GM23338 (cell line): ENCODE measurements at places on chromosomes 7 and 10. TPM values are rescaled to one million over a fixed set of nuclear protein-coding genes. Genes with fewer than 3 reads are reported as not detected.

DNA sequence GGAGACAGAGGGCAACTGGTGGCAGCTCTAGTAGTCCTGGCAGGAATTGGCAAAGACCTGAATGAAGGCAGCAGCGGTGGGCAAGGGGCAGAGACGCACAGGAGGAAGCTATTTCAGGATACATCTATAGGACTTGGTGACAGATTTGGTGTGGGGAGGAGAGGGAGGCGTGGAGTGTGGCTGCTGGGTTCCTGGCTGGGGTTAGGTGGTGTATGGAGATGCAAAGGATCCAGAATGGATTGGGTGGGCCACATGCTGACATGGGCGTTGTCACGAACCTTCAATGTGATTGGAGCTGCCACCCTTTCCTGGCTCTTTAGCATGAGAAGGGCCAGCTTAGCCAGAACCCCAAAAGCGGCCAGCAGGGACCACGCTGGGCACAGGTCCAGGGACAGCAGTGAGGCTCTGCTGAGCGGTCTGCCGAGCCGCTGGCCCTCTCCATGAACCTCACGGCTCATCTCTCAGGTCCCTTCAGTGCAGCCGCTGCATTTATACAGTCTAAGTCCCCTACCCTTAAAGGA lies 10.2 kb upstream of the ADCY1 start:
- no peak for DNase-seq

DNA sequence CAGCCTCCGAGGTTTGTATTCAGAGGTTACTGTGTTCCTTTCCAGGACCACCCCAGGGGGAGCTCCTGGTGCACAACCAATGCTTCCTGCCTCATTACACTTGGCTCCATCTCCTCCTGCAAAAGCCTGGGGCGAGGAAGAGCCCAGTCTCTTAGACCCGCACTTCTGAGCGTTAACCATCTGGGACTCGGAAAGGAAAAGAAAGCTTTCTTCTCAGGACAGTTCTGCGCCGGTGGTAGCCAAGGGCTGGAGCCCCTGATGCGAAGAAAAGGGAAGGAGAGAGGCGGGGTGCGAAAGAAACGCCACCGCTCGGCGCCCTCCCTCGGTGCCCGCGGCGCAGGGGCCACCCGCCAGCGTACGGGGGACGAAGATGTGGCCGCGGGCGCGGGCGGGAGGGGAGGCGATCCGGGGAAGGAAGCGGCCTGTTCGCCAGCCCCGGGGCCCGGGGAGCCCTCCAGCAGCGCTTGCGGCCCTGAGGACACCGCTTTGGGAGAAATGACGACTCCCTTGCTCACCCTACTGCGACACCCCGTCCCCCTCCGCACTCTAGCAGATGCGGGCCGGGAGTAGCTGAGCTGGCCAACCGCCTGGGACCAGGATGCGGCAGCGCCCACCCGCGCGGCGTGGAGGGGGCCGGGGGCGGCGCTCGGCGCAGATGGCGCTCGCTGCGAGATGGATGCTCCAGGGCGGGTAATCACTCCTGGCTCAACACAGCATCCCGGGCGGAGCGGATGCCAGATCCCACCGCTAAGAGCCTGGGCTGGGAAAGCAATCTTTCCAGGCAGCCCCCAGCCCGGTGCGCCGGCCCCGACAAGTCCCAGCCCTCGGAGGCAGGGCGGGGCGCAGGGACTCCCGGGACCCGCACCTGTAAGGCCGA lies 1.3 kb downstream of the NRCAM start:
- DNase-seq, result peak; percentile 70

- peak; percentile 86 for DNase-seq
These were observed 864 bp downstream of the CDCA7L start for GRCh38 chr7:21944616-21945453.

HELLS gene
- total RNA-seq, result 776 and 869 TPM in 2 replicates

DNA sequence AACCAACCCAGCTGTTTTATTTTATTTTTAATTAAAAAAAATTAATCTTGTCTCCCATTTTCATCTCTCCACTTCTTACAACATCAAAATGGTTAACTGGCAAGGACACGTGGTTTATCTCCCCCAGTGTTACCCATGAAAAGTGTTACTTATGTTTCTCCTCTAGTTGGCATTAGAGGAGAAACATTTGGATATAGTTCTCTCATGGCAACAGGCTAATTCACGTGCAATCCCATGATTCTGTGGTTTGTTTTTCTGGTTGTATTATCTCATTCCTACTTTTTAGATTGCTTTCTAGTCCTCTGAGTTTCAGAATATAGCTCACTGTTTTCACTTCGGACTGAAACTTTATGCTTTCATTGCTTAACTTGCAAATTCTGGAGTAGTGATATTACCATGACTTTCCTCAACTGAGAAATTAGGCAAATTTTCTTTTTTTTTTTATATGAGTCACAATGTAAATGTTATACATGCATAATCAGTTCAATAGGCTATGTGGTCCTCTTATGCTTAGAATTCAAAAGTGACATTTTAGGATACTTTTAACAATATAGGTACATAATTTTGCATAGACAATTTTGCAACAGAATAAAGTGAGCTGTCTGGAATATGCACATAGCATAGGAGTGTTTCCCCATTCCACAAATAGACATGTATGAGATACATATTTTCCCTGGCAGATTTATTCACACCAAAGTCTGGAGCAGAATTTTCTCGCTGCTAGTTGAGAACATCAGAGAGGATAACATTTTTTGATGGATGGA lies 43.0 kb downstream of the LHFPL3 start:
- DNase-seq, result no peak

DNA sequence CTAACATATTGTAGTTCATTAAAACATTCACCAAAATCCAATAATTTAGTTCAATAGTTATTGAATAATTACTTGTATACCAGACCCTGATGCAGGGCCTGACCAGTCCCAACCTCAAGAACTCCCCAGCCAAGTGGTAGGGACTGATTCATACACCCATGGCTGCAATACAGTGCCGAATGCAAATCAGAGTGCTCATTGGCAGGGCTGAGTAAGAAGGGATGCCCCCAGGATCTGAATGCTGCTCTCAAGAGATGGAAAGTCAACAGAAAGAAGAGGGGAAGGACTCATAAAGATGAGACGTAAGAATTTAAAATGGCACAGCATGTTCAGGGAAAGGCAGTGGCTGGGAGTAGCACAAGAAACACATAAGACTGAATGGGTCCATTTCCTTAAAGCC lies 29.9 kb downstream of the ZNF438 start:
- no peak for DNase-seq

HOXA13 gene
- total RNA-seq, result not detected in 2 replicates

PPP2R2D gene
- 33.7 and 35.8 TPM in 2 replicates for total RNA-seq

MUC3A gene
- 16.3 and 19.1 TPM in 2 replicates for total RNA-seq

DNA sequence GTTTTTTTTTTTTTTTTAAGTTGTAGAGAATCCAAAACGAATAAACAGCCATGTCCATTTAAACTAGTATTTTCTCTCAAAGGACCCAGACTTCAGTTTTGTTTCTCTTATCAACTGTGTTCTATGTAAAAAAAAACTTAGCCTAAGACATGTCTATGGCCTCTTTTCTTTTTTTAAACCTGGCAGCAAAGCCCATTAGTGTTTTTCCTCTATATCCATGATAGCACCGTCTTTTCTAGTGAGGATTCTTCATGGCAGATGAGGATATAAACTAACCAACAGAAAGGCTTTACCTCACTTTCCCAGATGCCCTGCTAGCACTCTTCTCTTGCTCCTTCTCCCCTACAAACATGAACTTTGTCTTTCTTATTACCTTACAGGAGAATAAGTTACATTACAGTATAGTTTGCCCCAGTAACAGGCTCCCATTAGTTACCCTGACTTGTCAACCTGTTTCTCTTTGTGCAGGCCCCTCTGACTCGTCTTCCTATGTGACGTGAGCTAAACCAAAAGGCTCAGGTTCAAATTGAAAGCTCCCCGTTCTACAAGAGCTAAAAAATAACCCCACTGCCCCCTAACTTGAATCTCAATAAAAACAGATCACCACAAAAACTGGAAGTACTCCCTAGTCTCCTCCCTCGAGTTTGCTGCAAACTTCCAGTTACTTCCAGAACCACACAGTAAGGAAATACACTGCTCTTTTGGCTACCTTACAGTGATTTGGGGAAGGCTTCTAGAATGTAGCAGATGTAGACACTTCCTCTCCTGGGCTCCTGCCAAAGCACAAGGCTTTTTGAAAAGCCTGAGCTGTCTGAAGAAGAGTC lies 20.1 kb downstream of the P4HA1 start:
- DNase-seq, result peak; percentile 5

NAT16 gene
- total RNA-seq, result 0.21 TPM in 1 of 2 replicates, not detected in the other

DNA sequence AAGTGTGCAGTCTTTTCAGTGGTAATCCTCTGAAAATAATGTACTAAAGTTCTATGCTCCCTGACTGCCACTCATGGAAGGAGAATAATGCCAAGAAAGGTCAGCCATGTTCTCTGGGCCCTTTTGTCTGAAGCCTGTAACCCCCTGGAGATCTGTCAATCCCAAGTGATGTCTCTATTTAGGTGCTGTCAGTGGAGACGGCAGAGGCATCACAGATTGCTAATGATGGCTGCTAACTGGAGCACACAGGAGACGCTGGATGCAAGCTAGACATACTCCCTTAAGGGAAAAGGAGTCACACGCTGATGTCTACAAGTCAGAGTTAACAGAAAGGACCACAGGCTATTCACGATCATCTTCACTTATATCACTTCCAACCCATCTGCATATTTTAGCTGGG lies 118.8 kb downstream of the RSU1 start:
- DNase-seq, result no peak

LIPK gene
- not detected in 2 replicates for total RNA-seq

COL28A1 gene
- 0.27 and 0.31 TPM in 2 replicates for total RNA-seq

DNA sequence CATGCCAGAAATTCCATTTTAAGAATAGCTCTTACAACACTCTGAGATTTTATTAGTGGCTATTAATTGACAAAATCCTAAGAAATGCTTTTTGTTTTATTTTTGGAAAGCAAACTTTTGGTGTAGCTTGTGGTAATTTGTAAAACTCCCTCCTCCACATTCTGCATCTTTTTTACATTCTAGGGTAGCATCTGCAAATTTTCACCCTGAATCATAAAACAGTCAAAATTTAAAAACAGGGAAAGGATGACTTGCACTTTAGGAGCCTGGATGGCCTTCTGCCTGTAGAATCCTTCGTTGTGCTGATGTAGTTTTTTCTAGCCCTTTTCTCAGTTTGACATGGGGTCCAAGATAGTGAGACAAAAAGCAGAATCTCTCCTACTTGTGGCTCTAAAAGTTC lies 316.1 kb downstream of the ADRA2A start:
- DNase-seq, result no peak

- no peak for DNase-seq
These were observed 171.1 kb downstream of the ADRA2A start for GRCh38 chr10:111247781-111248389.

DNA sequence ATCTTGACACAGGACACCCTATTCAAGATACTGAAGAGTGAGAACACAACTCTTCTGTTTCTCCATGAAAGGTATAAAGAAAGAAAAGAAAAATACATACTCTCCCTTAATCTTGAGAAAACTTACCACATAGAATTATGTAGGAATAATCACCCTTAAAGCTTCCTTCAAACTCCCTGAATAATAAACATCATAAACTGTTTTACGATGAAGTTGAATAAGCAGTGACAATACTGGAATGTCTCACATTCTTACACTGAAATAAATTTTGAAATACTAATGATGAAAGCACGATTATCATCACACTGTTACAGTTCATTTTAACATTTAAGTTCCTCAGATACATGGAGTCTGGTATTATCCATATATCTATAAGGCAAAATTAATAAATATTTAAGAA lies 306.2 kb downstream of the IPMK start:
- no peak for DNase-seq

EMX2 gene
- total RNA-seq, result not detected in 2 replicates

ABCB1 gene
- 0.80 and 1.2 TPM in 2 replicates for total RNA-seq

DNA sequence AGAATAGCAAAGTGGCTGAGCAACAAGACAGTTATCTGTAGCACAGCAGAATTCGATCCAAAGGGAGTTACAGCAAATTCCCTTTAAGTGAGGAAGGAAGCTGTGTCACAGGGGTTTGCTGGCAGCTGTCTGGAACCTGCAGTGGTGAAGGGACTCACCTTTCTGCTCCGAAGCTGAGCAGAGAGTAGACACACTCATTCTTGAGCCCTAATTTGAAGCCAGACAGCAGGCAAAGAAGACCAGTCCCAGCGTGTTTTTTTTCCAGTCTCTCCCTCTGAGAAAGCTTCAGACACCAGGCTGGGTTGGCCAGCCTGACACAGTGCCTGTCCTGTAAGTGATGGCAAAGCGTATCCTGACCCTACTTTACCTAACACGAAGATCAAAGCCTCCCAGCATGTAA lies 210.7 kb downstream of the TRIL start:
- no peak for DNase-seq

DNA sequence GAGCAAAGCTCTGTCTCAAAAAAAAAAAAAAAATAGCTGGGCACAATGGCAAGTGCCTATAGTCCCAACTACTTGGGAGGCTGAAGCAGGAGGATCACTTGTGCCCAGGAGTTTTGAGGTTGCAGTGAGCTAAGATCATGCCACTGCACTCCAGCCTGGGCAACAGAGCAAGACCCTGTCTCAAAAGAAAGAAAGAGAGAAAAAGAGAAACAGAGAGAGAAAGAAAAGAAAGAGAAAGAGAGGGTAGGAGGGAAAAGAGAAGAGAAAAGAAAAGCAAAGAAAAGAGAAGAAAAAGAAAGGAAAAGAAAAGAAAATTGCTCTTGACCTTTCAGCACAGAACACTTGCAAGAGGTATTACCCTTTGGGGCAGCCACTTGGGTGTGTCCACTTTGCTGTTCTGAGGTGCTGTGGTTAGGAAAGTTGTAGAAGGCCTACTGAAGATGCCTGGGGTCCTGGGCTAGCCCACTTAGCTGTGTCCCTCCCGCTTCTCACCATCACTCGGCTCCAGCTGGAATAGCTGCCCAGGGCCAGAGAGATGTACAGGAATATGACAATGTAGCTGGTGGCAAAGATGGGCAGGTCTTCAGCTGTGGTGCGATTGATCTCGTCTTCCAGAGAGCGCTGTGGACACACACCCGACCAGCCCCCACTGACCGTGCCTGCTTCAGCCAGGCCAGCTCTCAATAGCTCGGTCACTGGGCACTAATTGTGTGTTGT lies 5.6 kb downstream of the NPC1L1 start:
- no peak for DNase-seq

- DNase-seq, result no peak
These were observed 105.9 kb downstream of the CPEB3 start for GRCh38 chr10:92184977-92185376.

DNA sequence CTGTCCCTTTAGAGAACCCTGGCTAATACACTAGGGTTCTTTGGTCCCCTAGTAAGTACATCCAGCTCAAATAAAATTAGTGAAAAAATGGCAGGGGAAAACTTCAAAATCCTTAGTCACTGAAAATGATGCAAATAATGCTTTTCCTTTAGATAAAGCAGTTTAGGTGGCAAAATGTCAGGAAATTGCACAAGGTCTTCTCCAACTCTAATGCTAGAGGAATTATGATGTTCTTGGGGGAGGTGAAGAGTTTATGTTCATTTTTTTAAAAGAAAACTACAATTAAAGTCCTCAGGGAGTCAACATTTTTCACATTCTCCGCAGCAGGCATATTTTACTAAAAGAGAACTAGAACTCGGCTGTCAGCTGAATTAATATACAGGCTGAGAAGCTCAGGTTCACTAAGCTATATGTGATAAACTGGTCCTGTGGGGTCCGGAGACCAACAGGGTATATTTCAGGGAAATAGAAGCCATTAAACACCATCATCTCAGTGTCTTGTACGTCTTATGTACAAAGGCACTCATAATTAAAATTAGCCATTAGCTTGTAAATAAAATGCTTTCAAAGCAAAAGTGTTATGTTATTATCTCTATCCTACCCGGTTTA lies 1164.7 kb upstream of the AUTS2 start:
- no peak for DNase-seq

GPR22 gene
- not detected in 2 replicates for total RNA-seq

CFAP69 gene
- 7.9 and 11.2 TPM in 2 replicates for total RNA-seq

- DNase-seq, result no peak
These were observed 147.0 kb downstream of the HBP1 start for GRCh38 chr7:107315716-107316220.

GRCh38 chr7:105769901-105770628 lies 106.3 kb downstream of the ATXN7L1 start:
- no peak for DNase-seq
